ENCODE measurements at places on chromosomes 4 and X.

- no peak for DNase-seq
Measured at GRCh38 chr4:26362745-26363439, 42.1 kb downstream of the RBPJ start.

DNA sequence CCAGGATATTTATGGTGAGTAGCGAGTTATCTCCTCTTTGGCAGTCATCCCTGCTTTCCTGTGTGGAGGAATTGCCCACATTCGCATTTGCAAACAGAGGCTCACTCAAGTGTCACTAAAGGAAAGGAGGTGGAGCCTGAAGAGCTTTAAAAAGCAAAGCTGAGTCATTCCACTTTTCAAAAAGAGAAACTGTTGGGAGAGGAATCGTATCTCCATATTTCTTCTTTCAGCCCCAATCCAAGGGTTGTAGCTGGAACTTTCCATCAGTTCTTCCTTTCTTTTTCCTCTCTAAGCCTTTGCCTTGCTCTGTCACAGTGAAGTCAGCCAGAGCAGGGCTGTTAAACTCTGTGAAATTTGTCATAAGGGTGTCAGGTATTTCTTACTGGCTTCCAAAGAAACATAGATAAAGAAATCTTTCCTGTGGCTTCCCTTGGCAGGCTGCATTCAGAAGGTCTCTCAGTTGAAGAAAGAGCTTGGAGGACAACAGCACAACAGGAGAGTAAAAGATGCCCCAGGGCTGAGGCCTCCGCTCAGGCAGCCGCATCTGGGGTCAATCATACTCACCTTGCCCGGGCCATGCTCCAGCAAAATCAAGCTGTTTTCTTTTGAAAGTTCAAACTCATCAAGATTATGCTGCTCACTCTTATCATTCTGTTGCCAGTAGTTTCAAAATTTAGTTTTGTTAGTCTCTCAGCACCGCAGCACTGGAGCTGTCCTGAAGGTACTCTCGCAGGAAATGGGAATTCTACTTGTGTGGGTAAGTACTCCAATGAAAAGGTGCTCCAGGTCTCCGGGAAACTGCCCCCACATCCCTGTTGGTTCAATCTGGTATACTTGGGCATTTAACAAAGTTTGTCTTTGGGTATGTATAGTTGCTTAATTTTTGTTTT is at the start of gene EGF:
TSS of gene EGF (plus strand) at position 178 of the 890 bp plus-strand sequence. CDS start at position 631, 453 bp downstream.
- DNase-seq = no peak

DNA sequence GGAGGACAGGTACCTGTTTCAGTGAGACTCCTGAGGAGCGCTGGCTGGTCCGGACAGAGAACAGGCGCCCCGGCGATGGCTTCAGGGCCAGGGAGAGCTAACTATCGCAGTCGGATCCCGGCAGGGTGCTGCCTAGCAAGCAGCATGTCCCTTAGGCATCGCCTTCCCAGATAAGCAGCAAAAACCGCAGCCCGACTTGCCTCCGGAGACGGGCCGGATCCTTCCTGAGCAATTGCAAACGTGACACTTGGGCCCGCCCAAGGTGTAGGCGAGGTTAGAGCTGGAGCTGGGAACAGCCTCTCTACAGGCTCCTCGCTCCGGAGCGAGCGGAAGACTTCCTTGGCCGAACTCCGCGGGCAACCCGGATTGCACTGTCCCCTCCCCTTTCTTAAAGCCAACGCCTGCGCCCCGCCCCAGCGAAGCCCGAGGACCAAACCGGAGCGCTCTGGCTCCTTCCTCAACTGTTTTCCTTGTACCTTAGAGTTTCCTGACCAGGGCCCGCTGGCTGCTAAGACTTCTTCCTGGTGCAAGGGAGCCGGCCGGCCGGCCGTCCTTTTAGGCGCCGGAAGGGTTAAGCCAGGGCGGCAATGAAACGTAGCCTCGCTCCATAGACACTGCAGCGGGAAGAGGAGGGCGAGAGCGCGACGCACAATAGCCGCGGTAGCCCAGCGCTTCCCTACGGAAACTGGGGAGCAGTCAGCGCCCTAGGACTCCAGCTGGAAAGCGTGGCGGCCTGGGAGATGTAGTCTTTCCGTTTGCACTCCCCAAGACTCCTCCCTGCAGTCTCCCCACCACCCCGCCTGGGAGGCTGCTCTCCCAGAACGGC is at the start of gene OPHN1:
TSS of gene OPHN1 (minus strand) at position 341 of the 826 bp plus-strand sequence. CDS start 475 bp downstream, outside the sequence.
- DNase-seq = peak; percentile 10

GRCh38 chrX:108456971-108457477 is 17.4 kb downstream of the COL4A5 start:
- no peak for DNase-seq

- no peak for DNase-seq
Measured at GRCh38 chr4:8608714-8609391, 16.3 kb downstream of the CPZ start.

GRCh38 chr4:924107-925096 is 7.7 kb downstream of the GAK start:
- DNase-seq = no peak

GRCh38 chrX:149949743-149950436 is 11.6 kb upstream of the EOLA2 start:
- DNase-seq = no peak

- DNase-seq = no peak
Measured at GRCh38 chrX:118499295-118499694, 3.7 kb downstream of the DOCK11 start.

DNA sequence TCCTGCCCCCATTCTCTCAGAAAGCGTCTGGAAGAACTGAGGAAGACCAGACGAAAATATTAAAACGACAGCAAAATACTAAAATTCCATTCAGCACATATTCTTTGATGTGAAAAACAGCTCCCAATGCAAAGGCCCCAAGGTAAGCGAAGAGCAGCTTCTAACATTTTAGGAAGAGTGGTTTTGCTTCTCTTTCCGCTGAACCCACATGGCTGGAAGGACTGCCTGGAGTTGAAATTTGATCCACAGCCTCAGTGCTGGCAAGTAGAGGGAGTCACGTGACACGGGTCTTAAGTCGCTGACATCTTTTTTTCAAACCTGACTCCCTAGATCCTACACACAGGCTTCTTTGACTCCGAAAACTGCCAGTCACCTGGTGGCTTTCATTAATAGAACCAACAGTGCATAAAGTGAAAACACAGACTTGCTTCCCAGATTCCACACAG is at the start of gene FAM13A:
TSS of gene FAM13A (minus strand) at position 233 of the 446 bp plus-strand sequence. CDS start at position 12, 221 bp downstream.
- DNase-seq = peak; percentile 87

GRCh38 chrX:34839451-34839850 is 103.1 kb upstream of the FAM47B start:
- no peak for DNase-seq

DNA sequence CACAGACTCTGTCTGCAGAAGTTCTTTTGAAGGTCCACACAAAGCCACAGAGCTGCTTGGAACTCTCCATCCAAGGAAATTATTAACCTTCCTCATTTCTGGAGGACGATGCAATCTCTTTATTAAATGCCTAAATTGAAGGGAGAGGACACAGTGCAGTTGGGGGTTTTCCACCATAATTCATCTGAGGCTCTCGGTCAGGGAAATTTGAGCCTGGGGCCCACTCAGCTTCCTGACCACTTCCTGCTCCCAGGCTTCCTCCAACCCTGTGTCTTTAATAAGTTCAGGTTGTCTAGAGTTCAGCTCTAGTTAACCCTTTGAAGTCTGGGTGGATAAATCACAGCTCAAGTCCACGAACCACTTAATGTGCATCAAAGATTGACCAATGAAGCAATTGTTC is 58.5 kb downstream of the PRPS1 start:
- no peak for DNase-seq

DNA sequence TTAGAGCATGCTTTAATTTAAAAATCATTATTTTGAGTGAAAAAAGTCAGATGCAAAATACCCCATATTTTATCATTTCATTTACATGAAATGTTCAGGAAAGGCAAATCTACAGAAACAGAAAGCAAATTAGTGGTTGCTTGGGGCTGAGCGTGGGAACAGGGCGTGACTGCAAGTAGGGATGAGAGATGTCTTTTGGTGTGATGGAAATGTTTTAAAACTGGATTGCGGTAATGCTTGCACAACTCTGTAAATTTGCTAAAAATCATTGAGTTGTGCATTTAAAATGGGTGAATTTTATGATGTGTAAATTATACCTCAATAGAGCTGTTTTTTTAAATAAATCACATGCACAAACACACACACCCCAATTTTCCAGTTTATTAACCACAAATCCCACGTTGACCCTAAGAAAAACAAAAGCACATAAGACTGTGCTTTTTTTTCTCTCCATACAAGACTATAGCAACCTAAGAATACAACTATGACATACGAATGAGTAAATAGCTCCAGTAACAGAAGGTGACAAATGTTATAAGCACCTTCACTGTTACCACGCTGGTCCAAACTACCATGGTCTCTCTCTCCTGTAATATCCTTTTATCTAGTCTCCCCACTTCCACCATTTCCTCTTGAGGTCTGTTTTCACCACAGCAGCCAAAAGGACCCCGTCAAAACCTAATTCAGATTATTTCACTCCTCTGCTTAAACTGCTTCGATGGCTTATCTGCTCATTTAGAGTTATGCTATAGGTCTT is 37.2 kb downstream of the FRMD7 start:
- DNase-seq = no peak

- DNase-seq = no peak
Measured at GRCh38 chrX:81120936-81121371, 80.8 kb downstream of the HMGN5 start.

DNA sequence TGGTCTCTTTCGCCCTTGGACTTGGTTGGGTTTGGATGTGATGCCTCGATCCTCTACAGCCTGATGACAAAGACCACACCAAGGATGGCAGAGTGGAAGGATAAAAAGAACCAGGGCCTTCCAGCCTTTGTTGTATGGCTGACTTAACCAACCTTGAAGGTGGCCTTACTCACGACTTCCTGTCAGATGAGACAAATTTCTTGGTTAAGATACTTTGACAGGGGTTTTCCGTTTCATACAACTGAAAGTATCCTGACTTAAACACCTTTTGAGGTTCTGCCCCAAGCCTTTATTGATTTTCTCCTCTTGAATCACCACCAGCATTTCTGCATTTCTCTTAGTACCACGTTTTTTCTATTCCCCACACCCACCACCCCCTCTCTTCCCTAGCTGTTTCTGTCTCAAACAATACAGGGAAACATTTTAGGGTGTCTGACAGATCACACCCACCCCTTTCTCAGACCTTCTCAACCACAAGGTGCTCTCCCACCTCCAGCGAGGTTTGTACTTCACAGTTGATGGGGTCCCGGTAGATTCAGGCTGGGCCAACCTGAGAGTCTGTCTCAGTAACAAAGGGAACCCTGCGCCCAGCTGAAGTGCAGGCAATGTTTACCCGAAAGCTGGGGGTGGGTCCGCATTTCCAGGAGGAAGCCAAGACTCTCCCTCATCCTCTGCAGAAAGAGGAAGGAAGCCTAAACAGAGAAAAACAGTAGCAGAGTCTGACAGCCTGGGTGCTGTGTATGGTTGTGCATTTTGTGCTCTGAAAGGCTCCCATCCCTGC is 5.0 kb upstream of the TSPAN5 start:
- DNase-seq = no peak

DNA sequence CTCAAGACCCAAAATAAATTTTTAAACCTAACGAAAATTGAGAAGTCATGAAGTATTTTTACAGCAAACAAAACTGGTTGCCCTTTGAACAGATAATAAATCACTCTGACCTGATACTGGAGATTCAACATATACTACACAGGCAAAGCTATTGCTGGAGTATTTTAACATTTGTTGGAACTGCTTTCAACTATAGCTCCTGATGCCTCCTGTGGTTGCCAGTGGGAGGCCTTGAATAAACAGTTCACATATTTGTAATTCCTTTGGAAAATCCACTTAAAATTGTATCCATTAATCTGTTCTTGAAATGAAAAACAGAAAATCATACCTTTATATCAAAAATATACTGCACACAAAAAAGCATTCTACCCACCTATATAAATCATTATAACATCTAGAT is 605.1 kb downstream of the KCTD8 start:
- DNase-seq = no peak

DNA sequence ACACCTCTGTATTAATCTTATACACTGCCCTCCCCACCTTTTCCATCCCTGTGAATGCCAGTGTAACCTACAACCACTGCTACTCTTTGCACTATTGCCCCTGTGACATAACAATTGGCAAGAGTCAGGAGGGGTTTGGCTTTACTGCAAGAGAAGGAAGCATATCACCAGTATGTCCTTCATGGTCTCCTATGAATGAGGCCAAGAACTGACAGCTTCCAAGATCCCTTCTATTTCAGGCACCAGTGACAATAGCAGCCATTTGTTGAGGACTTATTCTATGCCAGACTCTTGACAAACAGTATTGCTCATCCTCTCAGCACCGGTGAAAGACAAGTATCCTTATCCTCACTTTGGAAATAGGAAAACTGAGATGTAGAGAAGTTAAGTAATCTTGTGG is 363.9 kb downstream of the MID1IP1 start:
- no peak for DNase-seq

- DNase-seq = no peak
Measured at GRCh38 chr4:92241094-92241493, 62.7 kb upstream of the GRID2 start.

- no peak for DNase-seq
Measured at GRCh38 chrX:112696481-112696880, 16.7 kb upstream of the LHFPL1 start.

DNA sequence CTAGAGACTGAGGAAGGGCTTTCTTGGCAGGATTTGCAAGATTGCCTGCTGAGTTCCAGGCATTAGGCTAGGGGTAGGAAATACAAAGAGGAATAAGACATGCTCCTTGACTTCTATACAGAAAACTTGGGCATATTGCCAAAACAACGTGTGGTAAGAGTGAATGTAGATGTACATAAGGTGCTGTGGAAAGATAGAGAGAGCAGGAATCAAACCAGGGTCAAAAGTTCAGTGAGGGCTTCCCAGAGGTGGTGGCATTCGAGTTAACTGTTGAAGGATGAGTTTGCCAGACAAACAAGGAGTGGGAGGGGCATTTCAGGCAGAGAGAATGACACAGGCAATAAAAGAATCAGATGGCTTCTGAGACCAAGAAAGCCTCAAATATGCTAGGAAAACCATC is 187.9 kb downstream of the KDR start:
- no peak for DNase-seq

DNA sequence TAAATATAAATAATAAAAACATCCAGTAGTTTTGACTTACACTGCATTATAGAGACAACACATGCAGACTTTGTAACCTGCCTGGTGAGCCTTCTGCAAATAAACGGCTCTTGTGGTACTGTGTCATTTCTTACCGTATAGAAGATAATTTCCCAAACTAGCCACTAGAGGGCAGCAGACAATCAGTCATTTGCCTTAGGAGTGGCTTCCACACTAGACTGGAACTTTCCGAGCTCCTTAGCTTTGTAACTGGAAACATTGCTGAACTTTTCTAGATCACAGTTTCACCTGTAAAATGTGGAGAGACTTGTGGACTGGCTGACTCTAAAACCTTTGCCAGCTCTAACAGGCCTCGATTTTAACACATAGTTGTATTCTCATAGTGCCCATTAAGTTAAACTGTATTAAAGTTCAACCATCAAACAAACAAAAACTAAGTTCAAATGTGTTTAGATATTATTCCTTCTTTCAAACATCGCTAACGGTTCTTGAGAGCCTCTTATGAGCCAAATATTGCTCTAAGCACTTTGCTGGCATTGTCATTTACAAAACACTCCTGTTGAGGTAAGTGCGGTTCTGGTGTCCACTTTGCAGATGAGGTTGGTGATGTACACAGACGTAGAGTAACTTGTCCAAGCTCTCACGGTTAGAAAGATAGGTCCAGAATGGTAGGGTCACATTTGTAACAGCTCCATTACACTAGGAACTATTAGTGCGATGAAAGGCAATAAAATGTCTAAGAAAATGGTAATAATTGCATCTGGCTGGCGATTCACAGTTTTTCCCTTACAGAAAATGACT is 345.5 kb downstream of the ANK2 start:
- DNase-seq = peak; percentile 38

Data from NCI-H1105 (cell line).